ENCODE measurements at places on chromosomes 7 and 10. TPM values are rescaled to one million over a fixed set of nuclear protein-coding genes. Genes with fewer than 3 reads are reported as not detected.

GRCh38 chr10:3054183-3054850, 13.0 kb upstream of the PFKP start:
- DNase-seq, result no peak

DNA sequence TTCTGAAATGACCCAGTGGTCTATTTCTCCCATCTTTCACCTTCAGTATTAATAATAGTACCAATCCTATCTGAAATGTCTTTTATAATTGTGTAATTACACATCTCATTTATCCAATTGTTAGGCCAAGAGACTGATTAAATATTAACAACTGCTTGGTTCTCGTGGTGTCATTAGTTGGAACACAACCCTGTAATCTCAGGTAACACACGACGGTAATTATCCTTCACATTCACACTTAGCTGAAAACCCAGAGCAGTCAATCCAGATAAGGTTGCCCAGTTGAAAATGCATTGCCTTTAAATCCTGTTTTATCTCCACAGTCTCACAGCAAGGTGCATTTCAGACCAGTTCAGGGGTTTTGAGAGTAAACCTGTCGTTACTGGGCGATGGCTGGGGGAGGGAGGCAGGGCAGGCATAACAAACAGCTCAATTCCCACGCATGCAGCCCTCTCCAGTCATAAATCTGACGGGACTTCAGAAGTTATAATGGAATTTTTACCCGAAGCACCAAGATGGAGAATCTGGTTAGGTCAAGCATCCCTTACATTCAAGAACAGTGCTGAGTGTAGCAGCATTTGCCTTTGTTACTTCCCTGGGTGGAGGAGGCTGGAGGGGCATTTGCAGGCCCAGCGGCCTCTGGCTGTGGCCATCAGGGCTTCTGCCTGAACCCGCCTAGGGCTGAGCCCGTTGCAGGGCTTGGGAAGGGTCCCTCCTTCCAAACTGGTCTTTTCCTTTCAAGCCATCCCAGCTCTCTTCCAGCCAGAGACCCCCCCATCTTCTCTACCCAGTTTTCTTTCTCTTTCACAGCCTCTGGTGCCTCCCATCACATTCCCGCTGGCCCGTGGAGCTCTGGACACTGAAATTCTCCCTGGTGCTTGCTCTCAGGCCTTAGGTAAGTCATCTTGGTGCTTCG, 201.0 kb upstream of the LYZL2 start:
- DNase-seq, result no peak

GRCh38 chr10:82850191-82850590, 975.2 kb downstream of the NRG3 start:
- DNase-seq, result no peak

DNA sequence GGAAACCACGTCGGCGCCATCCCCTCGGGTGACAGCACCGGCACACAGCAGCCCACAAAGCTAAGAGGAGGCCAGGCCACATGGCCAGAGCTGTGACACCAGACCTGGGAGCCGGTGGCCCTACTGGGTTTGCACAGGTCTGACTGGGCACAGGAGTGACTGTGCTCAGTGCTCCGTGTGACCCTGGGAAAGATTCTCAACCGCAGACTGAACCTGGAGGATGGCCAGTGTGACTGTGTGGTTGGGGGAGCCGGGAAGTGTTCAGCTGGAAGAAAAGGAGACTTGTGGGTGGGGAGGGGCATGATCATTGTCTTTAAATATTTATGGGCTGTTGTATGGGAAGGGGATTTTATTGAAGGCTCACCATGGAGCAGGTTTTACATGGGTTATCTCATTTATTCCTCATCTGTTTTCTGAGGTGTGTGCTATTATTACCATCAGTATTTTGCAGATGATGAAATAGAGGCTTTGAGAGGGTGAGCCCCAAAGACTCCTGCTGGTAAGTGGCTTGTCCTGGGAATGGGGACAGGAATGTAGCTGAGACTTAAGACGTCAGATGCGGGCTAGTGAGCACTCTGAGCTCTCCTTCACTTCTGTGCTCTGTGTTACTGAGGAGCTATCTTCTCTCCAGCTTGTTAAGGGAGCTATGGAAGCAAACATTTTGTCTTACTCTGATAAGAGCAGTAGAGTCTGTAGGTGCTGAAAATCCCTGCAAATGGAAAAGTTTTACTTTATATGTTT, 127.5 kb downstream of the TMEM178B start:
- DNase-seq, result no peak

DNA sequence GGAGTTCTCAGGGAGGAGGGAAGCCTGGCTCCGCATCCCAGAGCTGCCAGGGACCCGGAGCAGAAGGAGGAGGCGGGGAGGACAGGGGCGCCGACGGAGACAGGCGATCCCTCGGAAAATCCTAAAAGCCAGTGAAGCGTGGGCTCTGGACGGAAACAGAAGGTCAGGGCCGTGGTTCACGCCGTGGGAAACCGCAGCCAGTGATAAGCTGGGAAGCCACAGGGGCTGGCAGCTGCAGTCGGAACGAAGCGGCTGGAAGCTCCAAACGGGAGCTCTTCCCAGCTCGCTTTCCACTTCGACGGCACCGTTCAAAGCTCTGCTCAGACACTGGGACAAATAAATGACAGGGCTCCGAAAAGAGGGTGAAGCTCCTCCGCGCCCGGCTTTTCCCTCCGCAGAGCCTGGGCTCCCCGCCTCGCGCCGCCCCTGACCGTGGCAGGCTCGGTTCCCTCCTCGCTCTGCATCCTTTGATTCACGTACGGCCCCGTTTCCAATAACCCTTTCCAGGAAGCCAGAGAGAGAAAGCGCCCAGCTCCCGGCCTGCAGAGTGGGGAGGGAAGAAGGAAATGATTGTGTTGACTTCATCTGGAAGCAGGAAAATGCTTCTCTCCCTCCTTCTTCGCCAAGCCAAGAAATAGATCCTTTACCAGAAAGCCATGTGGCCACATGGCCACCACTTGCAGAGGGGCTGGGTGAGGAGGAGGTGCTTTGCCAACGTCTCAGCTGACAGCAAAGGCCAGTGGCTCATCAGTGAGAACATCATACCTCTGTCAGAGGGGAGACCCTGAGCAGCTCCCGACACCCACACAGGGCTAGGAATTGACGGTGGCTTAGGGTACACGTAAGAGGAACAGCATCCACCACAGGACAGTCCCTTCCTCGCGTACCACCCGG, 57.4 kb downstream of the ADRB1 start:
- no peak for DNase-seq

DNA sequence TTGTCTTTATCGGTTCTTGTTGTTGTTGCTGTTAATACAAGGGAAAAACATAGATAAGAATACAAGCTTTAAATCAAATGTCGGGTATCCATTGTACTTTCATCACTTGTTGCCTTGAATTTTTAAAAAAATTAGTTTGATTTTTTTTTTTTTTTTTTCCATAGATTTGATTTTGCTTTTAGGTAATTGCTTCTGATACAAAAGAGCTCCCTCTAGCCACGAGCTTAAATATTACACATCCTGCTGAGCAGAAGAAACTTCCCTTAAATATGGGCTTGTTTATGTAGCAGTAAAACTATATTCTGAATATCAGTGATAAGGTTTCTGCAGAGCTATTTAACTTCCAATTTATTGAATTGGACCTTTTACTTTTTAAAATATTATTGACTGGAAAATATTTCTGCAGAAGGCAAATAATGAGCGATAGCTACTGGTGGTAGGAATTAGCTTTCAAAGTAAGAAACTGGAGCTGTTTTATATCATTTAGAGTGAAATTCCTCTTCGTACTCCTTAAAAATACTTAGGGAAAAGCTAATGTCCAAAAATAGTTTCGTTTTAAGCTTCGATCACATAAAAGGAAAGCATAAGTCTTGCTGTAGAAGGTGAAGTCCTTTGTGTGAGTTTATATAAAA, 216.9 kb downstream of the POLR1F start:
- no peak for DNase-seq

NOLC1 gene
- 37.8 TPM for total RNA-seq

ANK3 gene
- 169 TPM for total RNA-seq

OLAH gene
- not detected for total RNA-seq

GIMAP6 gene
- 20.5 TPM for total RNA-seq

VWC2 gene
- total RNA-seq, result 0.23 TPM
